HT1080 (cell line): ENCODE measurements at places on chromosomes 3 and 15.
A peak's percentile ranks its signal among the peaks of the same experiment; 100 is the strongest.

- DNase-seq, result no peak
Measured at GRCh38 chr3:175535351-175535750, 676.2 kb downstream of the NAALADL2 start.

DNA sequence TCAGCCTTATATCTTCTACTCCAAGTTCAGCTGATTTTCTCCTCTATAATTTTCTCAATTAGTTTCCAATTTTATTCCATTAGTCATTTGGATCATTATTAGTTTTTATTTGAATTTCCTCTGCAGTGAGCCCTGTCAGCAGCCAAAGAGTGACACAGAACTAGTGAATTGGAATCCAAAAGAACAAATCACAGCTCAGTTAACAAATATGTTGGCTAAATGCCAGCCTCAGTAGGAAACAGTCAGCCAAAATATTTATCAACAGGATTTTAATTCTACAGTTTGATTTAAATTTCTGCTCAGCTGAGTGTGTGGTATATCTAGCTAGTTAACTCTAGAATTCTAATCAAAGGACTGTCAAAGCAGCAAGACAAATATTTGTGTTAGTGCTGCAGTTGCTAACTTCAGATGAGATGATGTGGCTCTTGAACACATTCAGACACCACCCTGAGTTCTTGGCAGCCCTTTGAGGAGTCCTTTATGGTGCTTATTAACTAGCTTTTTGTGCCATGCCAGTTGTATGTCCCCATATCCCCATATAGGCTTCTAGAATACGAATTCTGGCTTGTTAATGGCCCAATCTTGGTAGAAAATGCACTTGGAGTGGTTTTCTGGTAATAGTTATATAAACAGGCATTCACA, 194.5 kb downstream of the CPNE4 start:
- no peak for DNase-seq

GRCh38 chr3:101677436-101678286, 729 bp upstream of the ZBTB11 start:
- no peak for DNase-seq

- DNase-seq, result no peak
Measured at GRCh38 chr3:165406425-165406824, 210.2 kb upstream of the SLITRK3 start.

DNA sequence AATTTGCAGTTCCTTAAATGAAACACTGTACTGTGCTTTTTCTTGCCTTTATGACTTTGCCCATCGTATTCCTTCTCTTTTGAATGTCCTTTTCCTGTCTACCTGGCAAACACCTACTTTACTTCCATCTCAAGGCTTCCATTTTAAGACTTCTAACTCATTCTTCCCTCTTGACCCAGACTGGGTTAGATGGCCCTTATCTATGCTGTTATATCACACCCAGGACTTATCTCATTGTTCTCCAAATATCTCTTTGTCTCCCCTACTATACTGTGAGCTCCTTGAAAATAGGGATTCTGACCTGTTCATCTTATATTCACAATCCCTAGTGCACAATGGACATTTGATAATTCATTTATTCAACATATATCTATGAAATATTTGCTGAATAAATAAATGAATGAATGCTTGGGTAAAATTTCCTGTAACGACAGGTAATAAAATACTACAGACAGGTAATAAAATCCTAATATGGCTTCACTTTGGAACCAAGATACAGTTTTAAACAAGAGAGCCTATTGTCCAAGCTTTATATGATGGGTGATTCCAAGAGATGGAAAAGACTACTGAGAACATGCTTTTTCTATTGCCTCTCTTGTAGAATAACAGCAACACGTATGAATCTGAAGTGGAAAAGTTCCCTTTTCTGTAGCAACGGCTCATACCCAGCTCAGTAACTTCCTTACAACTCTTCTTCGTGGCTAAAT, 22.7 kb downstream of the EFL1 start:
- no peak for DNase-seq

GRCh38 chr15:57485869-57486268, 105.8 kb upstream of the MYZAP start:
- DNase-seq, result peak; percentile 99

DNA sequence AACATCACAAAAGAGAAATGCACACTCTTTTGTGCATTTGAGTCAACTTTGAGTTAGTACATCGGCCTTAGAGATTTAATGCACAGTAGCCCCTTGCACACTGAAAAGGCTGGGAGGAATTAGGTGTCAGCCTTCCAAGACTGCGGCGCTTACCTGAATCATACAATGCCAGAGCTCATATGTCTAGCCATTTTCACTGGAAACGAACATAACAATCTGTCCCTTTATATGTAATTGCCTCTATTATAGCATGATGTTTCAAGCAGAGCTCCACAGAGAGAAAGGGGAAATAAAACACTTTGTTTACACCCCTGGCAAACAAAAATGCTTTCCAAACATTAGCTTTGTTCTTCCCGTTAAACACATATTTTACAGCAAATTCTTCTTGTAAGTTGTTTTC, 315.7 kb upstream of the SLCO3A1 start:
- no peak for DNase-seq

- no peak for DNase-seq
Measured at GRCh38 chr3:140708815-140709214, 31.0 kb downstream of the TRIM42 start.

GRCh38 chr15:77831986-77832385, 199.3 kb upstream of the LINGO1 start:
- no peak for DNase-seq

DNA sequence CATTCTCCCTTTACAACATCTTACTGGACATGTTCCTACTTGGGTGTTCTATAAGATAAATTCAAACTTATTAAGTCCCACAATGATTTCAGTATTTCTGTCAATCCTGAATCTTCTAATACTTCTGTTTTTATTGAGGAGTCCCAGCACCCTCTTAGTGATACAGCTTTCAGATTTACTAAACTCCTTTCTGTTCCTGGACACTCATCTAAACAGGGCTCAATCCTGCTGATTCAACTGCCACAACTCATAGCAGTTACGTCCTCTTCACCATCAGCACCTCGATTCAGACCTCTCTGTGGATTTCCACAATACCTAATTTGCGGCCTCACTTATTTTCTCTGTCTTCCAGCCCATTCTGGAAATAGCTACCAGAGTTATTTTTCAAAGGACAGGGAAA, 101.6 kb downstream of the KCNMB2 start:
- no peak for DNase-seq

DNA sequence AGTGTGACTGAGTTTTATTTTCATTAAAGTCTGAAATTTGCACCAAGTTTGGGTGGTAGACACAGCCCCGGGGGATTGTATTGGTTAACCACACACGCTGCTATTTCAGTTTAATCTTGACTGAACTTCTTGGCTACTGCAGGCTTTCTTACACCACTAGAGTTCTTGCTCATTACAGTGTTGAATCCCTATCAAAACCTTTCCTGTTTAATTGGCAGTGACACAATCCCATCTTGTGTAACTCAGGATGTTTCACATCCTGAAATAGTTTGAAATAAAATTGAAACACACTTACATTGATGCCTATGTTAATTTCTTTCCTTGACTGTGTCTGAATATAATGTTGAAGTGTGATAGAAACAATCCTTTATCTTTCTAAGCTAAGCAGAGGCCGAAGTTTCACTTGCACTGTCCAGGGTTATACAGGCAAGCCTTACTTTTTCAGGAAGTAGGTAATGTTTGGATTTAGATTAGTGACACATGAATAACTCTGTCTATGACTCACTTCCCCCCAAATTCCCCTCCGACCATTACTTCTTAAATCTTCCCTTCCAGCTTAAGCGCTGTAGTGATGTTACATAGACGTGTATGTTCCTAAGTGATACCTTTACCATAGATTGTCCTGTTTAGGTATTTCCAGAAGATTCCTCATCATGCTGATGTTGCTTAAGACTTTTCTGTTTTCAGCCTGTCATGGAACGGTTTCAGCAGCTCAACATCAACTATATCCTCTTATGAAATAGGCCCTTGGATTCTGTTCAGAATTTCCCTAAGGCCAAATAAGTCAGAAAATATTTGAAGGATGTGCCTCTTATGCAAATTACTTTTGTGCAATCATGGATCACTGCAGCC, 16.8 kb downstream of the ATG7 start:
- DNase-seq, result peak; percentile 98

GRCh38 chr3:175288621-175289020, 429.5 kb downstream of the NAALADL2 start:
- DNase-seq, result no peak

GRCh38 chr3:178393824-178394223, 142.4 kb upstream of the KCNMB2 start:
- DNase-seq, result peak; percentile 26

GRCh38 chr3:128395500-128396162, 71.1 kb downstream of the DNAJB8 start:
- no peak for DNase-seq

GRCh38 chr3:187025656-187026316, 95.5 kb downstream of the ST6GAL1 start:
- no peak for DNase-seq

- DNase-seq, result peak; percentile 88
Measured at GRCh38 chr3:108488631-108489030, 21.8 kb downstream of the MYH15 start.

DNA sequence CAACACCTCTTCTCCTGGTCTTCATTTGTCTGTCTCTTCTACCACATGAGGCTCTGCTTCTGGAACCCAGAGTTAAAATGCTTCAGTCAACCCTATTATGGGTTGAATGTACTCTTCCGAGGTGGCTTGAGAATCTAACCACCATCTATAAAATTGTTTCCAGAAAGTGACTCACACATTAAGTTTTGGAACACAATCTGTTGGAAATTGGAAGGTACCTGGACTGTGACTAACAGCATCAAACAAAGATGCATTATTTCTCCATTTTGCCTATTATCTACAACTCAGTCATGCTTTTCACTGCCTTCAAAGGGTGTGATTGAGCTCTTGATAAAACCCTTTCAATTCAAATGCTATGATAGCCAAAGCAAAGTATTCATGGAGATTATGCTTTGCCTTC, 499.0 kb upstream of the SEMA6D start:
- peak; percentile 2 for DNase-seq

- no peak for DNase-seq
Measured at GRCh38 chr15:63243101-63243500, 34.3 kb upstream of the APH1B start.

DNA sequence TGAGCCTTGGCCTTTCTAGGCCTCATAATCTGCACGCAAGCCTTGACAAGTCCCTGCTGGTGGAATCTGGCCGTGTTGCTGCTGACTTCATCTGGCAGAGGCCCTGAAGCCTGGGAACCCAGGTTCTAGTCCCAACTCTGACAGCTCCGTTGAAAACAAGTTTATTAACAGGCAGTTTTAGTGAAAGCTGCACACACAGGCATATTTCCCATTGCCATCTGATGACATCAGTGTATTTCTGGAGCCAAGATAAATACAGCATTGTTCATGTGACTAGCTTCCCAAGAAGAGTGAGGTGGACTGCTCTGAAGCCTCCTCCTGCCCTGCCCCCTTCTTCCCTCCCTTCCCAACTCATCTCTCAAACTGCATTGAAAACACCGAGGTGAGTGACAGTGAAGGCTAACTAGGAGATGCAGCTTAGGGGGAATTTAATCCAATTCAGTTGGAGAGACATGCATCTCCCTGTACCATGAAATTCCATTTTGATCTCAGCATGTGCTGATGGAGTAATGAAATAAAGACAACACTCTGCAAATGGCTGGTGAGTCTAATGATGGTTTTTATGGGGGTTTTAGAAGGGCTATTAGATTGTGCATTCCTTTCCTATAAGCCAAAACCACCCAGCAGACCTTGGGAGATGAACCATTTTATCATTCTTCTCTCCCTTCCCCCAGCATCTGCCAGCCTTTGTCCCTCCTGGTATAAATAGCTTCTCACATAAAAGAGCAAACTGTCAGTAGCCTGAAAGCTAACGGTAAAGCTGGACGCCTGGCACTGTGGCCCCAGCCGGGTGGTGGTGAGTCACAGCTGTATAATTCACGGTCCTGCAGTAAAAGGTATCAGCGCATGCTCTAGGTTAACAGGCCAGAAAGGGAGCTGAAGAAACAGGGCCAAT, 38.0 kb downstream of the PRICKLE2 start:
- DNase-seq, result peak; percentile 97

- no peak for DNase-seq
Measured at GRCh38 chr15:48413304-48413703, 82.1 kb downstream of the DUT start.

- no peak for DNase-seq
Measured at GRCh38 chr3:125479091-125479490, 40.9 kb downstream of the SNX4 start.

- peak; percentile 78 for DNase-seq
Measured at GRCh38 chr3:194572143-194572789, 61.0 kb downstream of the TMEM44 start.

GRCh38 chr3:132134611-132135010, 99.8 kb upstream of the CPNE4 start:
- DNase-seq, result peak; percentile 92

GRCh38 chr3:117407317-117407716, 697.7 kb downstream of the TUSC7 start:
- DNase-seq, result peak; percentile 23

GRCh38 chr15:99306694-99307338, 55.5 kb downstream of the LRRC28 start:
- no peak for DNase-seq

- DNase-seq, result no peak
Measured at GRCh38 chr15:29678504-29679034, 143.7 kb downstream of the TJP1 start.

DNA sequence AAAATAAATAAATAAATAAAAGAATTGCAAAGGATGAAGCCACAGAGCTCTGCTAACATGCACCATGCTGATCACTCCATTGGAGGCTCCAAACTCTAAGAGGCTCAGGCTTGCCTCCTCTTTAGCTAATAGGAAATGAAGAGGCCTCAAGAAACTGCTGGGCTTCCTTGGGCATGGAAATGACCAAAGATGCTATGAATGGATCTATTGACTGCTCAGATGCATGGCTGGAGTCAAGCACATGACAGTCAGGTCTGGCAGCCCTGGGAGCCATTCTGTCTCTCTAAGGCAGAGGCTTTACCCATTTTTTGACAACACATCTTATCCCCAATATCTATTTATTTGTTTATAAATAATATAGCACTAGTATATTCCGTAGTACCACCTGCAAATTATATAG, 5.3 kb upstream of the LIPC start:
- no peak for DNase-seq

DNA sequence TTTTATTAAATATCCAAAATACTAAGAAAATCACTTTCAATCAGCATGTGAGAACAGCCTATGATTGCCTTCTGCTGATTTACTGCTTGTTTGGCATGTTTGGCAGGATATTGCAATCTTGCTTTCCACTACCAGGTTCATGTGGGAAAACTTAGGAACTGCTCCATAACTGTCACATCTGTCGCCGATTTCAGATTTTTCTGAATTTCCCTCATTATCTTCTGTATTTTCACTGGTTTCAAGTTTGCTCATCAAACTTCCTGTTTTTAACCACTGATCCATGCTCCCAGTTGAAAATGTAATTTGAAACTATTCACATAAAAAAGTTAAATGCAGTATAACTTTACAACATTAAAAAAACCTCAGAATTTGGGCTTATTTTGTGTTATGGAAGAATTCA, 93.0 kb downstream of the NFKBIZ start:
- no peak for DNase-seq

- DNase-seq, result no peak
Measured at GRCh38 chr15:93291380-93291779, 202.4 kb upstream of the RGMA start.
